ENCODE measurements at places on chromosomes 6 and 20.
A peak's percentile ranks its signal among the peaks of the same experiment; 100 is the strongest.

GRCh38 chr6:73231986-73232391 is 6.7 kb upstream of the KHDC1L start:
- DNase-seq: no peak

DNA sequence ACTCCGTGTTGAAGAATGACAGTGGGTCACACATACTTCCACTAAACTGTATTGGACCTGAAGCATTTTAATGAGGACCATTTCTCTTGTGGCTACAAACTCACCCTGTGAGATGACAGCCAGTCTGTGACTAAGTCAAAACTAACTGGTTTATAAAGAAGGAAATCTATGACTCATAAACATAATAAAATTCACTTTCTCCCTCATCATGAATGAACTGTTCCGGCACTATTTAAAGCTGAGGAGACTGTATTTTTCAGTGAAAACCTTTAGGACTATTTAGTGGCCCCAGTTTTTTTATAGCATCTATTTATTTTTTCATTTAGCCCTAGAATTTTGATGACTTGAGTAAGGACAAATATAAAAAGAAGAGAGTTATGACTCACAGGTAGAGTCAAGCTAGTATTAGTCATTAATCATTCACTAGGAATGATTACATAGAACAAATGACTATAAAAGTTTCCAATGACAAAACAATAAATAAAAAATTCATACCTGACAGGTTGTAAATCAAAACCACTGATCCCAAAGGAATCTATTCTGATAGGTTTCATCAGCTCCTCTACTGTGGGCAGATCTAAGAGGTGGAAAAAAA is 34.2 kb downstream of the CEP162 start:
- DNase-seq: no peak

GRCh38 chr6:137426007-137426689 is 68.0 kb downstream of the OLIG3 start:
- DNase-seq: no peak

GRCh38 chr6:134170844-134171243 is 118.4 kb upstream of the SLC2A12 start:
- DNase-seq: no peak

- no peak for DNase-seq
Observed at GRCh38 chr6:1589208-1589607, 20.5 kb upstream of the FOXC1 start.

DNA sequence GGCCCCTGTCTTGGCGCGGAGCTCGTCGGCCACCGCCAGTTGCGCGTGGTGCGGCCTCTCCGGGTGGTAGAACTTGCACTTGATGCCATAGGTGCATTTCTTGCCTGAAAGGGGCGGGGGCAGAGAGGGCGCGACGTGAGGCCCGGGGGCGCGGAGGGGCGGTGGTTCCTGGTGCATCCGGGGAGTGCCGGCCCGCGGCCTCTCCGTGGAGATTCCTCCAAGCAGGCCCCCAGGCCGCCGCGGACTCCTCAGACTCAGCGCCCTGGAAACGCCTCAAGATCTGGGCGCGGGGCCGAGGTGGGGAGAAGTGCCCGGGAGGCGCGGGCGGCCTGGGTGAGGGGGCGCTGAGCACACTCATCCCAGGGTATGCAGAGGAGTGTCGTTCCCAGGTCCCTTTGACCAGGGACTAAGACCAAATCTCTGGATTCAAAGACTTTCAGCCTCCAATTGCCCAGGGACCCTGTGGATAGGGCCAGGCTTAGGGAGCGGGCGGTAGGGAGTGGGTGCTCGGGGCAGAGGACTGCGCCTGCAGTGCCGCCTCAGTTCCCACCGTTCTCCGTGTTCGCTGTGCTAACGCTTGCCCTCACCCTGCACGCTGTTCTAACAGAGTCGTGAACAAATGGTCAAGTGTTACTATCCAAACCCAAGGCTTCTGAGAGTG is 33.3 kb downstream of the ZC3H12D start:
- no peak for DNase-seq

DNA sequence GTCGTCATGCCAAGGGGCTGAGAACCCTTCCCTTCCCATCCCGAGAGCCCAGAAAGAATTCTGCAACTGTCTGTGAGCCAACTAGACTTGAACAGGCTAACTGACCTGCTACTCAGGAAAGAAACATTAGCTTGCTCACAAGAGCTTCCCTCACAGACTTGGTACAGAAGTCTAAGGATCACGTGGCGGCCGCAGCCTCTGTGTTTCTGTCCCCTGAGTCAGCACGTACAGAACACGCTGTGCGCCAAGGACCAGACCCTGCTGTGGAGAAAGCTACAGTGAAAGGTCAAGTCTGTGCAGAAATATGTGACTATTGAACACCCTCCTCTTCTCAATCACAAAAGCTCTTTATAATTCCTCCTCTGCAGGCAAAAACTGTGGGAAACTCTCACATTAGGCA is 151.3 kb upstream of the QKI start:
- DNase-seq: no peak

DNA sequence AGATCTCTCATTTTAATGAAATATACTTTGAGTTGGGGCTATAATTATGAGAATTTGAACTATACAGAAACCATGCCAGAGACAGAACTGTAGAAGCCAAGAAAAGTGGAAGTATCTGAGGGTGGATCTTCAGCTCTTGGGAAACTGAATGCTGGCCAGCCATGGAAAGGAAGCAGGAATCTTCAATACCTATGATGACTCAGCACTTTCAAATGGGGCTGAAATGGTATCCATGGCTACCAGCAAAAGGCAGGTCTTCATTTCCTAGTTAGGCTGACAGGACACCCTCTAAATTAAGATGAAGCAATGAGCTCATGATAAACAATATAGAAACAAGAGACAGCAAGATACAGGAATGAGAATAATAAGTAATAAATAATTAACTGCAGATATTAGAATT is 171.3 kb downstream of the COL21A1 start:
- no peak for DNase-seq

DNA sequence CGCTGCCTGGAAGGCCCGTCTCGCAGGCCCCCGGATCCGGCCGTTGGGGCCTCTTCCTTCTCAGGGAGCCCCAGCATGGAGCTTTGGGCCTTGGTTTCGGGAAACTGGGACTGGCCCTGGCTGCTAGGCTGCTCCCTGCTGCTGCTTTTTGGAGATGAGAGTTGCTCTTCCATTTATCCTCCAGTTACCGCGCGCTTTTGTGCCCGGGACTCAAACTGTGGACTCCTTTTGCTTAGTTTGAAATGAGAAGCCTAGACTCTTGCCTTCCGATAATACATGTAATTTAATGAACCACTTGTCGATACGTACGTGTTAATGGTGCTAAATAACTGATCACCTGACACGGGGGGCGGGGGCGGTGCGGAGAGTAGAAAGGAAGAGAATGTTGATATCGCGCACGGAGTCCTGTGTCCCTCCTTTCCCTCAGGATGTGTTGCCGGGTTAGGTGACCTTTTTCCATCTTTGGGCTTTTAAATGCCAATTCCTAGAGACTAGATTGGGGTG is 968 bp downstream of the PHF3 start:
- DNase-seq: peak; percentile 28

GRCh38 chr20:36491901-36492617 is 49.3 kb upstream of the MYL9 start:
- DNase-seq: peak; percentile 62
